ENCODE measurements at places on chromosomes 12 and 14. TPM values are rescaled to one million over a fixed set of nuclear protein-coding genes. Genes with fewer than 3 reads are reported as not detected.

PIWIL1 gene
- total RNA-seq: not detected

GRIP1 gene
- total RNA-seq: not detected

SLC25A47 gene
- not detected for total RNA-seq

PPFIA2 gene
- not detected for total RNA-seq

RPL10L gene
- total RNA-seq: not detected

DEPDC4 gene
- total RNA-seq: 0.20 TPM

LMO3 gene
- total RNA-seq: under 0.01 TPM

KCNH5 gene
- total RNA-seq: not detected

KLRG1 gene
- total RNA-seq: 0.22 TPM

PRB2 gene
- total RNA-seq: not detected

STX2 gene
- total RNA-seq: 16.8 TPM

LBHD2 gene
- not detected for total RNA-seq

TFCP2 gene
- 14.1 TPM for total RNA-seq

MYO1H gene
- total RNA-seq: not detected

ANO2 gene
- total RNA-seq: 84.1 TPM

ARMH4 gene
- 1.8 TPM for total RNA-seq

MGAT4C gene
- total RNA-seq: under 0.01 TPM

DNA sequence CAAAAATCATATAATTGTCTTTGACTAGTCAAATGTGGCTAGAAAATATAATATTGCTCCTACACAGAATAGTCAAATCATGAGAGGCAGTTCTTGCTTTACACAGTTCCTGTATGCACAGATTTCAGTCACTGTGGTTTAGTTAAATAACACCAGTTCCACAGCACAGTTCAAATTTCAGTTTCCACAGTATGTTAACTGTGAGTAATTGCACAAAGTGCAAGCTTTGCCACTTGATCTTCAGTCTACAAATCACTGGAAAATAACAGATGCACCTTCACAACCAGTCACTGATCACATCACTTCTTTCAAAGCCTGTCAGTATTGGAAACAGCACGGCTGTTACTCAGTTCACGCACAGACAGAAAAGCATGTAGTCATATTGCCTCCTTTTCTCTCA, 38.7 kb downstream of the KCNH5 start:
- no peak for DNase-seq

DNA sequence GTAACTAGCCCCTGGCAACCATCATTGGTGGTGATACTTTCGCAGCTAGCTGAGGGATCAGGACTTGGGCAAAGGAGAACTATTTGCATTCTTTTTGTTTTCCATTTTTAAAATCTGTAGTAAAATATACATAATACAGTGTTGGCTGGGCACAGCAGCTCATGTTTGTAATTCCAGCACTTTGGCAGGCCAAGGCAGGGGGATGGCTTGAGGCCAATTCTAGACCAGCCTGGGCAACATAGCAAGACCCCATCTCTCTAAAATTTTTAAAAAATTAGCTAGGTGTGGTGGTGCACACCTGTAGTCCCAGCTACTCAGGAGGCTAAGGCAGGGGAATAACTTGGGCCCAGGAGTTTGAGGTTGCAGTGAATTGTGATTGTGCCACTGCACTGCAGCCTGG, 20.0 kb downstream of the TFCP2 start:
- no peak for DNase-seq

GRCh38 chr14:32259368-32260013, 56.4 kb upstream of the RNU6-8 start:
- DNase-seq: peak; percentile 68

DNA sequence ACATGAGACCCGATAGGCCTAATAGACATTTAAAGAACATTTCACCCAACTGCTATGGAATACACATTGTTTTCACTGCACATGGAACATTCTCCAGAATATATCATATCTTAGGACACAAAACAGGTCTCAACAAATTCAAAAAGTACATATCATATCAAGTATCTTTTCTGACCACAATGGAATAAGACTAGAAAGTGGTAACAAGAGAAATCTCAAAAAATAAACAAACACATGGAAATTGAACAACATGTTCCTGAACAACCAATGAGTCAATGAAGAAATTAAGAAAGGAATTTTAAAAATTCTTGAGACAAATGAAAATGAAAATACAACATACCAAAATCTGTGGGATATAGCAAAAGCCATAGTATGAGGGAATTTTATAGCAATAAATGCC, 208.1 kb downstream of the PTPRO start:
- no peak for DNase-seq

GRCh38 chr14:61618448-61618847, 76.9 kb upstream of the HIF1A start:
- DNase-seq: no peak

DNA sequence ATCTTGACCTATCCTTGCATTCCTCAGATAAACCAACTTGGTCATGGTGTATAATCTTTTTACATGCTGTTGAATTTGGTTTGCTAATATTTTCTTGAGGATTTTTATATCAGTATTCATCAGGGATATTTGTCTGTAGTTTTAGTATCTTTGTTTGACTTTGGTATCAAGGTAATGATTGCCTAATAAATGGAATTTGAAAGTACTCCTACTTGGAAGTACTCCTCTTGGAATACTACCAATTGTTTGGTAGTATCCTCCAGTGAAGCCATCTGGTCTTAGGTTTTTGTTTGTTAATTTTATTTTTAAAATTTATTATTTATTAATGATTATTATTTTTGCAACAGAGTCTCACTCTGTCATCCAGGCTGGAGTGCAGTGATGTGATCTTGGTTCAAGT, 85.0 kb downstream of the ATF7IP start:
- no peak for DNase-seq

DNA sequence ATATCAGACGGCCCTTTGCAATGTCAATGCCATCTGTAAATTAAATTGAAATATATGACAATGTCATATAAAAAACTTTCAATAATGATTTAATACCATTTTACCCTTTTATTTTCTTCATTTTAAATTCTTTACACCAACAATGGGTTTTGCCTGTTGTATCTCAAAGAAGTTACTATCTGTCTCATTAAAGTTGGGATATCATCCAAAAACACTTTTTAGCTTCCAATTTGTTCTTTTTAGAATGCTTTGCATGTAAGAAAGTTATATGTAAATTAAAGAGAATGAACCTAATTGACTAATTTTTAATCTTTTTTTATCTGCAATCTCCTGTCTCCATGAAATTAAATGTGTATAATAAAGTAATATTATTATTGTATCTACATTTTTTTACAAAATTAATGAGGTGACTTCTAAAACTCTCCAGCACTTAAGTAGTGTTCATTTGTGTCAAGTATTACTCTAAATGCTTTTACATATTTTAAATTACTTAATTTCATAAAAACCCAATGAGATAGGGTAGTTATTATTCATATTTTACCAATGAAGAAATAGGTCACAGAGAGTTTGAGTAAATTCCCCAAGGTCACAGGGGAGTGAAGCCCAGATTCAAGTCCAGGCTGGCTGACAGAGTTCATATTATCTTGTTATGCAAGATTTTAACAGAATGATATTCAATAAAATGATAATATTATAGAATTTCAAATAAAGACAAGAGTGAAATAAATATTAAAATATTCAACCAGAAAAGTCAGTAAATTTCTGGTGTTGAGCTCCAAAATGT, 673.0 kb upstream of the FLRT2 start:
- DNase-seq: no peak

- DNase-seq: no peak
These were observed 84.1 kb upstream of the TBX3 start for GRCh38 chr12:114767906-114768722.

DNA sequence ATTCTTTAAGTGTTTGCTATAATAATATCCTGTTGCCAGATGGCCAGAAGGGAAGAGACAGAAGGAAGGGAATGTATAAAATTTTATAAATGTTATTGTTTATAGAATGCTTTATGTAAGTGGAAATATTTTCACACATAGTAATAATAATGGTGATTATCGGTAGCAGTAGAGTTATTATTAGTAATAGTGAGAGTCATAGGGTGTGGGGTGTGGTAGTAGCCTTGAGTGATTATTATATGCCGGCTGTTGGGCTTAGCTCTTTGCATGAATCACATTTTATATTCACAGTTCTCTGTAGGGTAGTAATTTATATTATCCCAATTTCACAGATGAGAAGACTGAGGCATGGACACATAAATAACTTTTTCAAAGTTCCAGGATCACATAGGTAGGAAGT, 391.4 kb downstream of the C12orf75 start:
- DNase-seq: no peak

DNA sequence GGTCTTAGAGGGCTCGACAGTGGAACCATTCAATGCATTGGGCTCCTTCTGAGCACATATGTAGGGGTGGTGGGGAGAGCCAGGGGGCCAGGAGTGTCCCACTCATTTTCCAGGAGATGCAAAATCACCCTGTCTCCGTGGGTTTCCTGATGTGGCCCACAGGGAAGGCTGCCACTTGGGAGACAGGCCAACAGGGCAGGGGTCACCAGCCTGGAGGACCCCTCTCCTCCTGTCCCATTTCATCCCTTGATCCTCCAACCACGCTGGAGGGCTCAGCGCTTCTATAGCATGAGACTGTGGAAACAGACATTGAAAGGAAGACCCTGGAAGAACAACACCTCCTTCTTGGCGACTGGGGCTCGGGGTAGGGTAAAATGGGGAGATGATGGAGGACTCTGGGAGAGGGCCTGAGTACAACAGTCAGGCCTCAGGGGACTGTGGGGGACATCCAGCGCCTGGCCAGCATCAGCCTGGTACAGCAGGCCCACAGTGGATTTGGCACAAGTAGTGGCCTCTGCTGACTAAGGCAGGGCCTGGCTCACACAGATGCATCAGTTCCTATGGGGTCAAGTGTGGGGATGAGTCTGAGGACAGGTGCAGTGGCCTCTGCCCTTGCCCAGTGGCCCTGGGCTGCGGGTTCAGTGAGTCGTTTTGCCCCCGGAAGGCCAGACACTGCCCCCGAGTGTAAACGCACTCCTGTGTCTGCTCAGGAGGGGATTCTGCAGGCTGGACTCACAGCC, 68.0 kb downstream of the PRIMA1 start:
- no peak for DNase-seq

DNA sequence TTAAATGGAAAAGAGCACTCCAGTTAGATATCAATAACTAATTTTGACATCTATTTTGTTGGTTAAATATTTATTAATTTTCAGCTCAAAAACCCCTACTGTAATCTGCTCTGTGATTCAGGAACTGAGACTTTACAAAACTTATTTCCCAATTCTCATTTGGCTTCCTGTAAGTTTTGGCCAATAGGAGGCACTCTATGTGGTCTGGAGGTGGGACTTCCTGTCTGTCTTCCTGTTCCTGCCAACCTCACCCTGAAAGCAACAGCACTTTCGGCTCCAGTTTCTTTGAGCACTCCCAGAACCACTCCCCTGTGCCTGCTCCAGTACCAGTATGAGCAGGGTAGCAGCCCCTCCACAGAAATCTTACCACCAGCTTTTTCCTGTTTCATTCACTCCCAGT, 1027.0 kb downstream of the VRK1 start:
- DNase-seq: no peak

DNA sequence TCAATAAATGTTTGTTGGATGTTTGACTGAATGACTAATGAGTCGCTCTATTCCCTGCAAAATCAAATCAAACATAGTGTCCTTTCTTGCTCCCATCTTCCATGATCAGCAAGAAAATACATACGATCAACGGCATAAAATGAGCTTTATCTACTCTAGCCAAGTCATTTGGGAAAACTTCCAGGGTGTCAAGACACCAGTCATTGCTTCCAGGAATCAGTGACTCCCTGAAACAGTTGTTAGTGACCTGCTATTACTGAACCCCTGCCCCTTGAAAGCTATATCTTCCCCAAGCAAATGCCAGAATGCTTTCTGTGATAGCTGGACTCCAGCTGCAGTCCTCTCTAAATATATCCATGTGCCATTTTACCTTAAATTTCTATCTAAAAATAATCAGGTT, 169.5 kb upstream of the SSTR1 start:
- no peak for DNase-seq

- no peak for DNase-seq
These were observed 44.3 kb upstream of the TRIM9 start for GRCh38 chr14:51139121-51139681.

- no peak for DNase-seq
These were observed 16.3 kb downstream of the SERPINA1 start for GRCh38 chr14:94372021-94372605.

GRCh38 chr14:22537436-22538310, 51.4 kb downstream of the DAD1 start:
- no peak for DNase-seq

- no peak for DNase-seq
These were observed 15.3 kb upstream of the PELI2 start for GRCh38 chr14:56102941-56103340.

GRCh38 chr14:70317091-70317968, 42.2 kb downstream of the COX16 start:
- no peak for DNase-seq

DNA sequence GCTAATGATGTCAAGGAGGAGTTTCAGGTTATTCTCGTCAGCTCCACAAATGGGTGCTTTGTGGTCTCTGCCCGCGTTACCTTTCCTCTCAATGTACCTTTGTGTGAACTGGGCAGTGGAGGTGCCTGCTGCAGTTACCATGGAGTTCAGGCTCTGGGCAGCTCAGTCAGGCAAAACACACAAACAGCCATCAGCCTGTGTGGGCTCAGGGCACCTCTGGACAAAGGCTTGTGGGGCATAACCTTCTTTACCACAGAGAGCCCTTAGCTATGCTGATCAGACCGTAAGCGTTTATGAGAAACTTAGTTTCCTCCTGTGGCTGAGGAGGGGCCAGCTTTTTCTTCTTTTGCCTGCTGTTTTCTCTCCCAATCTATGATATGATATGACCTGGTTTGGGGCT, 16.7 kb upstream of the PAPLN start:
- no peak for DNase-seq

- DNase-seq: no peak
These were observed 173.7 kb downstream of the RBM19 start for GRCh38 chr12:113792450-113792849.

GRCh38 chr12:66188584-66189485, at the start of gene IRAK3:
Gene IRAK3 (plus strand): TSS chr12:66189214. CDS start chr12:66189300, 86 bp downstream.
- peak; percentile 77 for DNase-seq

- peak; percentile 58 for DNase-seq
These were observed 6.1 kb upstream of the AMIGO2 start for GRCh38 chr12:47085815-47086252.

- DNase-seq: no peak
These were observed 22.2 kb downstream of the TMEM117 start for GRCh38 chr12:43858096-43858495.

GRCh38 chr12:40192704-40193255, 32.0 kb upstream of the LRRK2 start:
- DNase-seq: no peak

DNA sequence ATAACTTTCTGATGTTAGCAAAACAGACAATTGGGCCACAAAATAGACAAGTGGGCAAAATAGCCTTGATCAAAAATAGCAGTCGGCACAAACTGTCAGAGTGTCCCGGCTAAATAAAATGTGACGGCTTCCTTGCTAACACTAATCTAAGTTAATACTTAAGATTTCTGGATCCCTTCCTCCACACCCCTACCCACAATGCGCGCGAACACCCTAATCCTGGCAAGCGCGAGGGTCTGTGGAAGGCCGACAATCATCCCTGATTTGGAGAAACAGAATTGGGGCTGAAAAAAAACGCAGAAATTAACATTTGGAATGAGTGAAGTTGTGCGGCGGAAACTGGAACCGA, 489 bp downstream of the CEP290 start:
- no peak for DNase-seq

Measured in lung microvascular endothelial cell (primary cell).